ENCODE measurements at places on chromosomes 11 and 22.

- no peak for DNase-seq
These were observed 80.7 kb downstream of the RBFOX2 start for GRCh38 chr22:35947794-35948425.

DNA sequence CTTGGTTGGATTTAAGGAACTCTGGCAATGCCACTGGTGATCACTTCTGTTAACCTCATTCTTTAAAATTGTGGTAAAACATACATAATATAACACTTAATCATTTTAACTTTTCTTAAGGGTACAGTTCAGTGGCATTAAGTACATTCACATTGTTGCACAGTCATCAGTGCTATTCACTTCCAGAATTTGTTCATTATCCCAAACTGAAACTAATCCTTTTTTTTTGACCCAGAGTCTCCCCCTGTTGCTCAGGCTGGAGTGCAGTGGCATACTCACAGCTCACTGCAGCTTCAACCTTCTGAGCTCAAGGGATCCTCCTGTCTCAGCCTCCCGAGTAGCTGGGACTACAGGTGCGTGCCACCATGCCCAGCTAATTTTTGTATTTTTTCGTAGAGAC, 10.6 kb downstream of the ELF5 start:
- no peak for DNase-seq

- DNase-seq = no peak
These were observed 34.8 kb downstream of the TSG101 start for GRCh38 chr11:18491924-18492323.

DNA sequence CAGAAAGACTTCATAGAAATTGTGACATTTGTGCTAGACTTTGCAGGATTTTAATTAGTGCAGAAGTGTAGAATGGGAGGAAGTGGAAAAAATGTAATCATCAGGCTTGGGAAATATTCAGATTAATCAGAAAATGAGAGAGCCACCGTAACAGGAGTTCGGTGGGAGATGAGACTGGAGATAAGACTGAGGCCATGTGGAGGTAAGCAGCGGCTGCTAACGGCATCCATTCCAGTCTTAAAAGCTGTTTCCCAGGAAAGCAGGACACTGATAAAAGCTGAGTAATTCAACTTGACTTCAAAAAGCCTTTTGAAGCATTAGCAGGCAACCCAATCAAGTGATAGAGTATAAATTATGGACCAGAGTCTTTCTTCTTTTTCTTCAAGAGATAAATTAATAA, 369.9 kb downstream of the LUZP2 start:
- DNase-seq = no peak

DNA sequence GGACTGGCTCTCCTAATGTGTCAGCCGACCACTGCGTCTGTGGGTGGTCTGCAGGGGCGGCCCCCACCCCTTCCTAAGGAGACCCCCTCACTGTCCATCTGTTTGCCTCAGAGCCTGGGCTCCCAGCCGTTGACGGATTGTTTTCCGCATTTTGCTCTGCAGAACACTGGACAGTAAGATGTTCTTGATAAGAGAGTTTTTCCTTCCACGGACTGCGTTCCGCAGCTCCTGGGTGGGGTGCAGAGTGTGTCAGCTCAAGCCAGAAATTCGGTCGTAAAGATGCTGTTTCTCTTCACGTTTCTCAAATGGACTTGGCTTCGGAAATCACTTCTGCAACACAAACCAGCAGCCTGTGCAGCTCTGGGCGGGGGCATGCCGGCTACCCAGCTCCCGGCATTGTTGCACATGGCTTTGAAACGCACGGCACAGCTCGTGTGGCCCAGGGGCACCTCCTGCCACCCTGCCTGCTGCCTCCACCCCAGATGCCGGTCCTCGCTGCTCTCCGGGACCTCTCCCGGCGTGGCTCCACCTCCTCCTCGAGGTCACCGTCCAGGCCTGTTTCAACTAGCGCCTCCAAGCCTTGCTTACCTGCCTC, 2.9 kb upstream of the MRGPRG start:
- no peak for DNase-seq

DNA sequence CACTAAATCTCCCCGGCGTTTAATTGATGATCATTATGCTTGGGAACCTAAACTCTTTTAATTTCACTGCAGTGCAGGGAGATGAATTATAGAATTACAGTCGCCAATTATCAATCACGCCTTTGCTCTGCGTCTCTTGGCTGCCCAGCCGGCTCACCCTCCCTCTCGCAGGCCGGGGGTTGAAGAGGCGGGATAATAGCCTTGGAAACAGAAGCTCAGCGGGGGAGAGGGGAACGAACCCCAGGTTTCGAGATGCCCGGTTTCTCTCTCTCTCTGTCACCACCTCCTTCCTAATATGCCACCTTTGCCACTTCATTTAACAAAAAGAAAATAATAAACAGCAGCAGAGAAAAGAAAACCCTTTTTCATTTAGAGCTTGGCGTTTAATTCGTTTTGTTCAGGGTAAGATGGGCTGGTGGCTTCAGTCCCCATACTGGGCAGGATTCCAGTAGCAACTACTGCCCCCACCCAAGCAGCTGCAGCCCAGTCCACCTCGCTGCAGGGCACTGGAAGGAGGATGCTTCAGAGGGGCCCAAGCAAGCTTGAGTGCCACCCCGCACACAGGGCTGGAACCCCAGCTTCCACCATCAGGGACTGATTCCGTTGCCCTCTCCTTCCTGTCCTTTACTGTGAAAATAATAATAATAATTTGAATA, 271.7 kb downstream of the BUD13 start:
- DNase-seq = no peak

- no peak for DNase-seq
These were observed 31.7 kb upstream of the P2RY2 start for GRCh38 chr11:73186294-73186850.

DNA sequence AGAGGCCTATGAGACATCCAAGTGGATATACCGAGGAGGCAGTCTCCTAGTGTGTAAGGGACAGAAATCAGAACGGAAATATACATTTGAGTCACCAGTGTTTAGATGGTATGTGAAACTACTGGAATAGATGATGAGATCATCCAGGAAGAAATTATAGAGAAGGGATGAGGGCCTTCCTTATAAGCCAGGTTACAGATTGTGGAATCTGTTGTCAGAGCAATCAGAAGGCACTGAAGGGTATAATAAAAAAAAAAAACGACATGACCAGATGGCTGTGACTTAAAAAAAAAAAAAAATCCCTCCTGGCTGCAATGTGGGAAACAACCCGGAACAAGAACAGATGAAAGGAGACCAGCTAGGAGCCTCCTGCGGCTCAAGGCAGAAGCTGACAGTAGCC, 2.7 kb downstream of the MAJIN start:
- DNase-seq = no peak

DNA sequence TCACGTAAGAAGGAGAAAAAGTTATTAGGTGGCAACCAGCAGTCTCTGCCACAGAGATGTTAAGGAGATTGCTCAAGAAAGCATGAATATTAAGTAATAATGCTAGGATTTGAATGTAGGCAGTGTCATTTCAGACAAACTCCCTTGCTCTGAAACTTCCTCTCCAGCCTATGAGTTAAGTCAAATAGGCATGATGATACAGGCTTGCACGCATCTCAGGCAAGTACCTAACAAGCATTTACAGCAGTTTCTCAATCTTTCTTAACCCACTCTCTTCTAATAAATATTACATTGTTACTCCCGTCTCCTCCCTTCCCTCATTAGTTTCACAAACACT, 72.7 kb downstream of the RAB38 start:
- no peak for DNase-seq

GRCh38 chr22:26636296-26636695, 14.5 kb downstream of the CRYBA4 start:
- DNase-seq = no peak

DNA sequence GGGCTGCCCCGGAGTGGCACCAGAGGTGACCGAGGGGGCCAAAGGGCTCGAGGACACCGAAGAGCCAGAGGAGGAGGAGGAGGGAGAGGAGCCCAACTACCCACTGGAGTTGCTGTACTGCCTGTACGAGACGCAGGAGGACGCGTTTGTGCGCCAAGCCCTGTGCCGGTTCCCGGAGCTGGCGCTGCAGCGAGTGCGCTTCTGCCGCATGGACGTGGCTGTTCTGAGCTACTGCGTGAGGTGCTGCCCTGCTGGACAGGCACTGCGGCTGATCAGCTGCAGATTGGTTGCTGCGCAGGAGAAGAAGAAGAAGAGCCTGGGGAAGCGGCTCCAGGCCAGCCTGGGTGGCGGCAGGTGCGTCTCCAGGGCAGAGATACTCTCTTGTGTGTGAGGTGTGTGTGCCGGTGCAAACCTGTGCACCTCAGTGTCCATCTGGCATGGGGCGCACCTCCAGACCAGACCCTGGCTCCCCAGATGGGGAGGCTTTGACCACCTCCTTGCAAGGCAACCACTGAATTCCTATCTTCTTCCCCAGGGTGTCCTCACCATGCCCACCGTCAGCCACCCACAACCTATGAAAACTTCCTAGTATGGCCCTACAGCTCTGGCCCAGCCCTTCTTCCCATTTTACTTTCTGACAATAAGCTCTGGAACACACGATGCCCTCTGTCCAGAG, 3.4 kb downstream of the NLRP6 start:
- DNase-seq = no peak

GRCh38 chr11:131675121-131675888, 304.9 kb downstream of the NTM start:
- no peak for DNase-seq

DNA sequence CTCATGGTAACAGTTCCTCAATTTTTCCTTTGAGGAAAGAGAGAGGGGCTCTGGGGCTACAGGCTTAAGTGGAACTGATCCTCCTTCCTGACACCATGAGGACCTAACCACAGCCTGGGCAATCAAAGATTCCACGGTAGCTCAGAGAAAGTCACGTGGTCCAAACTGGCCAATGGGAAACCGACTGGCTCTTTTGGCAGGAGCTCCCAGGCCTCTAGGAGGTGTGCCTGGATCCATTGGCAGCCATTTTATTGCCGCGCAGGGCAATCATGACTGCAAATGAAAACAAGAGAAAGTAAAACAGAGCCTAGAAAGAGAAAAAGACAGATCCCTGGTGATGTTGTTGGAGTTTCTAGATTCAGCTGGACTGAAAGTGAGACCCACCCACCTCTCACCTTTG, 27.3 kb upstream of the ASPHD2 start:
- DNase-seq = no peak

GRCh38 chr11:420911-421321, 6.1 kb upstream of the SIGIRR start:
- DNase-seq = no peak

DNA sequence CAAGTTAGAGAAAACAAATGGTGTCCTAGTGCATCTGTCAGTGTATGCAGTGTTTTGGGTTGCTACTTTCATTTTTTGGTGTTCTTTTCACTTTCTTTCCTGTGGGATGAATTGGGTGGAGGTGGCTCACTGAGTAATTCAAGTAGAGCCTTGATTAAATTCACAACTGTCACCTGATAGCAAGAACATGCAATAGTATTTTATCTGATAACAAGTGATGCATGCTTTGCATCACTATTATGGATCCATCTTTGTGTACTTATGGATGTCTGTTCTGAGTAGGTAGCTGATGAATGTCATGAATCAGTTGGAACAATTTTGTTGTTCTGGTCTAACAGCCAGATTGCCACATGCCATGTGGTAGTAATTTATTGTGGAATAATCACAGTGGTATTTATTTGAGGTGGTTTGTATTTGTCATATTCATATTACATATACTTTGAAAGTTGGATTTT, 87.5 kb downstream of the DDX10 start:
- DNase-seq = no peak

GRCh38 chr11:23723861-23724260, 773.0 kb upstream of the LUZP2 start:
- DNase-seq = no peak

DNA sequence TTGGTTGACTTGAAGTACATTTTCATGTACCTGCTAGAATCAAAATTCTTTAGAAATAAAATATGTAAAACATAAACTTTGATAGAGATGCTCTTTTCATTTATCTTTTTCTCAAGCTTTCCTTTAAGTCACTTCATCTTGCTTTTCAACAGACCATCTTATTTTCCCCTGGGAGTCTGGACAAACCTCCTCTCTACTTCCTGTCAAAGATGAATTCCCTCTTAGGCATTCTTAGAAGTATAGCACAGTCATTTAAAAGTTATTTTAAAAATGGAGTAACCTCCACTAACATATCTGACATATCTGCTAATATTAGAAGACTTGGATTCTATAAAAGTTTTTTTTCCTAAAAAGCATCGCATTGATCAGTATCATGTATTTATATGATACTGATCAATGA, 84.8 kb upstream of the PAX6 start:
- no peak for DNase-seq

DNA sequence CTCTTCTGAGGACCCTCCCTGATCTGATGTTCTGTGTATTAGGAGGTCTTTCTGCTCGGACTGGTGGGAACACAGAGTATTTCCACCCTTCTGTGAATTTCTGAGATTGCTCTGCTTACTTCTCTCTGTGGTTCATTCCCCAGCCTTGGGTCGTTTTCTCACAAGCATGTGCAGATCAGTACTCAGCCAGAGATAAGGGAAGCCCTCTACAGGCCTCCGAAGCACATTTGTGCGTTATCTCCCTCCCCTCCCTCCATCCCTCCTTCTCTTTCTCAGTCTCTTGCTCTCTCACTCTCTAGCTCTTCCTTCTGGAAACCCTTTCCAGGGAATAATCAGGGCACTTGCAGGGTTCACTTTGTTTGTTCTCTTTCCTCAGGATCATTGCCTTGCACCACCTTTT, 35.2 kb upstream of the TUB start:
- DNase-seq = peak; percentile 22

- no peak for DNase-seq
These were observed 30.3 kb upstream of the NAP1L4 start for GRCh38 chr11:3022300-3022967.

DNA sequence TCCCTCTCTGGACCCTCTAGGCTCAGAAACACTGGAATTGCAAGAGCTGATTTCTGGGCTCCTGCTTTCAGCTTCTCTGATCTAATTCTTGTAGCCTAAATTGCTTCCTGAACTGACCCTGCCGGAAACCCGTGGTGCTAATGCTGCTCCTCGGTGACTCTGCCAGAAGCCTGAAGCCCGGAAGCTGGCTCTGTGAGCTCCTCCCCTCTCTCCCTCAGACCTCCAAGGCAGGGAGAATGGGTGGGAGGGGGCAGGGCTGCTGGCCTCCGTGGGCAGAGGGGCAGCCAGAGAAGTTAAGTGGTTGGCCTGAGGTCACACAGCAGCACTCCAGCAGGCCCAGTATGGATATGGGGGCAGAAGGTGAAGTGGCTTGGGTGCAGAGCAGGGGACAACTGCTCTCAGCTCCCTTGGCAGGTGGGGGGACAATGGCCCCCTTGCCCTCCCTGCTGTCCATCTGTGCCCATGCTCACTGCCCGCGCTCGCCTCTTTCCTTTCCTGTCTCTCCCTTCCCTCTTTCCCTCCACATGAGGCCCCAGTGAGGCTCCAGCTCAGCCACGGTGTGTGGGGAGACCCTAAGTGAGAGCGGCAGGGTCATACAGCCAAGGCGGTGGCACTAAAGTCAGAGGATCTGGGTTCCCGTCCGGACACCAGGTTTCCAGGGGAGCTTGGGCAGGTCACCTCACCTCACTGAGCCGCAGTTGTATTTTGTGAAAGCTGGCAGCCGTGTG, 16.2 kb downstream of the CAPN5 start:
- DNase-seq = peak; percentile 59
